CD4-positive, alpha-beta memory T cell (primary cell): ENCODE measurements at places on chromosomes 16 and 17.
A peak's percentile ranks its signal among the peaks of the same experiment; 100 is the strongest.

GRCh38 chr16:11254913-11255736 lies 879 bp downstream of the SOCS1 start:
- DNase-seq = peak; percentile 80

DNA sequence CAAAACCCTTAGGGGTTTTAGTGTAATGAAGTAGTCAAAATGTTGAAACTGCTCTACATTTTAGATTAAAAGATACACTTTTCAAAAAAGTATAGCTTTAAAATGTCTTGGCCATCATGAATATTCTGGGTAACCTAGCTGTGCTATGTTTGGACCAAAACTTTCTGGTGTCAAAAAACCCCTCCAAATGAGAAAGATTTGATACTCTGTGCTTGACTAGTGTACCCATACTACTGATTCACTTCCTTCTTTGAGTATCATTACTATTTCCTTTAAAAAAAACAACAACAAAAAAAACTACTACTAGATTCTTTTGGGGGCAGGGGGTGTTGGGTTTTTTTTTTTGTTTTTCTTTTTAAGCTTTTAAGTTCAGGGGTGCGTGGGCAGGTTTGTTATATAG lies 37.3 kb downstream of the PTRH2 start:
- DNase-seq = no peak

DNA sequence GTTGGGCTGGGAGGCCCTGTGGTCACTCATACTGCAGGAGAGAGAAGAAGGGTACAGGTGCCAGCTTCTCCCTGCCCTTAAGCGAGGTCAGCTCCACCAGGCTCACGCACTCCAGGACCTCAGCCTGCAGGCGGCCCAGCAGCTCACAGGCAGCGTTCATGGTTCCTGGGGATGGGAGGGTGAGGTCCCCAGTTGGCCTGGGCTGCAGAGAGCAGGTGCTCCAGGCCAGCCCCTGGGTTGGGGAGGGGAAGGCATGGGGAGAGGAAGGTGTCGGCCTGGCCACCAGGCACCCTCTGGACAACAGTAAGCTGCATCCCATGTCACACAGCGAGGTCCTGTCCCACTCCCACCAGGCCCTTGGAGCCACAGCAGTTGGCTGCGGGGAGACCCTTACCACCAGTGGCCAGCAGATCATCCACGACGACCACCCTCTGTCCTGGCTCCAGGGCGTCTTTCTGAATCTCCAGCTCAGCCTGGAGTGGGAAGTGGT lies 2.0 kb downstream of the APRT start:
- no peak for DNase-seq

DNA sequence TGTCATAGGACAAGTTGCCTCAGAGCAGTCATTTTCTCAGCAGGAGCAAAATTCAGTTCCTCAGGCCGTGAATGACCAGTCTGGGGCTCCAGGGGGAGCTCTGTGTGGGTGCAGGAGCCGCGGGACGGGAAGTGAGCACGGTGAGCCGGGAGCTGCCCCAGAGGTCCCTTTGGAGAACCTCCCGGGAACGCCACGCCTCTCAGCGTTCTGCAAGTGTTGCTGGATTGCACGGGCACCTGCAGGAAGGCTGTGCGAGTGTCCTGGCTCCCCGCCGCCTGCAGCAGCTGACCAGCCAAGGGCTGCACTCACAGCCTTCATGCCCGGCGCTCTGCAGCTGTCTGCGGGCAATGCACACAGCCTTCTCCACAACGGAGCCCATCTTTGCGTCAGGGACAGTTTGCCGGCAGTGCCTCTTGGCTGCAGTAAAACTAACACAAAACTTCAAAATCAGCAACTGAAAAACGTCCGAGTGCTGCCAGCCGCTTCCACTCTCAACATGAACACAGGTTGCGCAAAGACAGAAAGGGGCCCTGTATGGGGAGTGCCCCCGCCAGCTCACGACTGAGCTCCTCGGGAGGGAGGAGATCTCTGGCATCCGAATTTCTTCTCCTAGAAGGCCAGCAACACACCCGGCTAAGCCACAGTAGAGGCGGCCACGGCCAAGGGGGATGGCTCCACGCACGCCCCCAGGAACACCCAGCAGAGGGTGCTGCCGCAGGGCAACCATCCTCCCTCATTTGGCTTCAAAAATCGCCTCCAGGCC lies 16.0 kb downstream of the NDUFAF8 start:
- DNase-seq = no peak

GRCh38 chr17:16297367-16298139 lies 55.7 kb downstream of the CENPV start:
- DNase-seq = no peak

- DNase-seq = no peak
Observed at GRCh38 chr17:31568121-31568520, 176.6 kb downstream of the RAB11FIP4 start.

DNA sequence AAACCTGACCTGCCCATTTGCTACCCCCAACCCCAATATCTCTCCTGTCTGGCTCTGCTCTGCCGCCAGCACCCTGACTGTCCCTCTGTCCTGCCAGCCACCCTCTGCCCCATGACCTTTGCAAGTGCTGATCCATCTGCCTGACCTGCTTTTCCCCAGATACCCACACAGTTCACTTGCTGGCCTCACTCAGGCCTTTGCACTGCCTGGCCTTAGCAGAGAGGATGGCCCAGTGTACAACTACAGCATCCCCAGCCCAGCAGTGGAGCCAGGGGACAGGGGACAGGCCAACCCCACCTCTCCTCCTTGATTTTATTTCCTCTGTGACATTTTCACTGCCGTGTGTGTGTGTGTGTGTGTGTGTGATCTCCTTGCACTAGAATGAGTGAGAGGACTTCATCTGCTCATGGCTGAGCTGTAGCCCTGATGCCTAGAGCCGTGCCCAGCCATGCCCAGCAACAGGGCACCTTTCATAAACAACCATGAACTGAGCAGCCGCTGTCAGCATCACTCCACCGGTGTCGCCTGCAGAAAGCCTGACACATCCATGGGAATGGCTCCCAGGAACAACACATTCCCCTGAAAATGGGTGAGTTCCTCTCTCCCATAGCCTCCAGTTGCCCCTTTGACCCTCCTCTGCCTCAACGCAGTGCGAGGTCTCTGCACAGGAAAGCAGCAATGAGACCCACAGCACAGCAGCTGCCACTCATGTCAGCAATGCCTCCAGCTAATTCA lies 36.0 kb upstream of the RBFOX3 start:
- no peak for DNase-seq

GRCh38 chr17:45848868-45849535 lies 4.3 kb downstream of the SPPL2C start:
- no peak for DNase-seq

DNA sequence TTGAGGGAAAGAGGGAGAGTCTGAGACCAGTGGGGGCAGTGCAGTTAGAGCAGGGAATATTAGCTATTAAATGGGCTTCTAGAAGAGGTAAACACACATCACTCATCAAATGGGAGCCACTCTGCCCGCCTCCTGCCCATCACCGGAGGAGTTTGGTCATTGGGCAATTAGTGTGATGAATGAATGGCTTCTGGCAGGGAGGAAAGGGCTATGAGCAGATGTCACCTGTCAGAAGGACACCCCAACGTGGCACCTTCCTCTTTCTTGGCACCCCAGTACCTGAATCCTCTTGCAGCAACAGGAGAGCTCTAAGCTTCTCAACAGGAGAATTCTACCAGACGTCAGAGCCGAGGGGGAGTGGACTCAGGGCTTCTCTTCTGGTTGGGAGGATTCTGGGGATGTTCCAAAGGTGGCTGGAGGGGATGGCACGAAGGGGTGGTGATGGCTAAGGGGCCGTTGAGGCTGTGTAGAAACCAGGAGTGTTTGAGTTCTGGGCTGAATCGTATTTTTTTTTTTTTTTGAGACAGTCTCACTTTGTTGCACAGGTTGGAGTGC lies 11.0 kb downstream of the C1QTNF1 start:
- no peak for DNase-seq

GRCh38 chr17:16239931-16240330 lies 22.9 kb downstream of the PIGL start:
- no peak for DNase-seq

- DNase-seq = no peak
Observed at GRCh38 chr16:14399378-14400284, 230.4 kb downstream of the PARN start.

DNA sequence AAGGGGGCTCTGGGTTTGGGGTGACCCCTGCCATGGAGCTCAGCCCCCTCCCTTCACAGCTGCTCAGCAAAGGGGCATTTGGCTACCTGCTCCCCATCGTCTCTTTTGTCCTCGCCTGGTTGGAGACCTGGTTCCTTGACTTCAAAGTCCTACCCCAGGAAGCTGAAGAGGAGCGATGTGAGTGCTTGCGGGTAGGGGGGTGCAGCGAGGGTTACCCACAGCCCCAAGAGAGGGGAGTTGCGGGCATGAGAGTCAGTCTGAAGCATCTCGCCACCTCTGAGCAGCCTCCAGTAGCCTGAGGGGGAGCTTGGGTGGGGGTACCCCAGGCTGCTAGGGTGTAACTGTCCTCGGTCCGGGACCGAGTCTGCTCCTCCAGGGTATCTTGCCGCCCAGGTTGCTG lies 6.8 kb upstream of the TCAP start:
- no peak for DNase-seq

DNA sequence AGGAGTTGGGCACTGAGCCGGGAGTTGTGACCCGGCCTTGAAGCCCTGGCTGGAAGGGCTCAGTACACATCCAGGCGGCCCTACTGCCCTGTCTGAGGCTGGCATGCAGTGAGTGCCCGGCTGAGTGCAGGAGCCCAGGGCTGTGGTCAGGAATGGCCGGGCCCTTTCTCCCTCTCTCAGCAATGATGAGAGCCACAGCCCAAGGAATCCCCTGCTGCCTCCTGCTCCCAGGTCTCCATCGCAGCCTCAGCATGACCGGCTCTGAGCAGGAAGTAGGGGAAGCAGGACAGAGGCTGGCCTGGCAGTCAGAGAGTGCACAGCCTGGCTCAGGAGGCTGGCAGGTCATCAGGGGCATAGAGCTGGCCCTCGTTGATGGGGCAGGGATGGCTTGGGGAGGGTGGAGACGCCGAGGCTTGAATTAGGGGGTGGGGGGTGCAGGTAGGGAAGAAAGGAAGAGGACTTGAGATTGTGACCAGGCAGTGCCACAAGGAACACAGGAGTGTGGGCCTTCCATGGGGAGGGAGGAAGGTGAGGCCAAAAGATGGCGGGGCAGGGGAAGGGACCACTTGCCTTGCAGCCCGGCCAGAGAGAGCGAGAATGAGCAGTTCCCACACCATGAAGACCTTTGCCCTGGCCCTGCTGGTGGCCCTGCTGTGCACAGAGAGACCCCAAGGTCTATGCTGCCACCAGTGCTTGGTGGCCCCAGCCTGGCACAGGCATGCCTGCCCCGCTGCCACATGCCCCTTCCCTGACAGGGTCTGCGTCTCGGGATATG lies 32.1 kb upstream of the KRT17 start:
- no peak for DNase-seq

DNA sequence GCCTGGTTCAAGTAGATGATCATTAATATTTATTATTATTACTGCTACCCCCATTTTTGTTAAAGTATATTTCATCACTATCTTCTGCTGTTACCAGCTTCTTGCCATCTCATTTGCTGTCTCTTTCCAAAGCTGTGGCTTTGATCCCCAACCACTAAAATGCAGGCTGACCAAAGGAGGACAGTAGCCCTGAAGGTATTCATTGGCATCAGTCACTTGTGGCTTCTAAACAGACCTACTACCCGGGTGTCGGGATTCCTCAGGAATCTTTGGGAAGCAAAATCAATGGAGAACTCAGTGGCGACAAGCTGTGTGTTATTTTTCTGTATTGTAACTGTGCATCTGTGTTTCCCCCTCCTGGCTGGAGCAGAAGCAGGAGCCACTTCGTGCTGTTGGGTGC lies 379.2 kb upstream of the ERCC4 start:
- no peak for DNase-seq
